ENCODE measurements at places on chromosomes 4 and X.

DNA sequence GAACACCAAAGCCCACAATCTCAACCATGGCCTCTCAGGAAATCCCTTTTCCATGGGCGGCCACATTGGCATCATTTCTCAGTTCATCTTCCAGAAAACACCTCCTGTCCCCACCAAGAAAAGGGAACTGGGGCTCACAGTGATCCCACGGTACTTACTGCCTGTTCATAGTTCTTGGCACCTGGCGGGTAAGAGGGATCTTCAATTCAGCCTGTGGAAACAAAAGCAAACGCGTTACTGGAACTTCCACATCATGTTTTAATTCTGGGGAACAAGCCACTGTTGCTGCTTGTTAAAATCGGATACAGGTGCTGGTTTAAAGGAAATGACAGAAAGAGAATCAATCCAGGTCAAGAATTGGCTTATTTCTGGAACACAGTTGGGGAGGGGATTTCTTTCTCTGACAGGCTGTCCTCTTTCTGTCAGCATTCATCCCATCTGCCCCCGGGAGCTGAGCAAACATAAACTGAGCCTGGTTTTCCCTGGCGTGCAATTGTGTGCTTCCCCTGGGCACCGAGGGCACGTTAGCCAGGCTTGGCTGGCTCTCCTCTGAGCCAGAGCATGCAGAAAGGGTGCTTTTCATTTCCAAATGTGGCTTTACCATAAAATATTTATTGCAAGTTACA is 16.8 kb downstream of the CLNK start:
- DNase-seq, result no peak

DNA sequence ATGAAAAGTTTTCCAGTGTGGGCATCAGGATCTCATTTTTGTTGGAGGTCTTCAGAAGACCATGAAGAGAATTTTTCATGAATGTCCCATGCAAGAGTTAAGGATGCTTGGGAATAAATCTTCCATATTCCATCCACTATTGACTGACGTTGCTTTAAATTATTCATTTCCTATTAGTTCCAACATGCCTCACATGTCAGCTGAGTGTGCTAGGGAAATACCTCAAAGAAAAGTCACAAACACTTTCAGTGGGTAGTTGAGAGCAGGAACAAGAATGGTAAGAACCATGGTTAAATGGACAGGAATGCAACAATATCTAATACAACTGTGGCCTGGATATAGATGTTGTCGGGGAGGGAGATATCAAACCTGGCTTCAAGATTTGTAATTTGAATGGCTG is 610.1 kb downstream of the TECRL start:
- DNase-seq, result no peak

GRCh38 chr4:57080781-57081650 is 29.2 kb downstream of the IGFBP7 start:
- DNase-seq, result no peak

GRCh38 chrX:118807151-118808017 is 16.2 kb upstream of the ZCCHC12 start:
- peak; percentile 26 for DNase-seq

- no peak for DNase-seq
Observed at GRCh38 chrX:12802741-12803140, 11.5 kb downstream of the PRPS2 start.

DNA sequence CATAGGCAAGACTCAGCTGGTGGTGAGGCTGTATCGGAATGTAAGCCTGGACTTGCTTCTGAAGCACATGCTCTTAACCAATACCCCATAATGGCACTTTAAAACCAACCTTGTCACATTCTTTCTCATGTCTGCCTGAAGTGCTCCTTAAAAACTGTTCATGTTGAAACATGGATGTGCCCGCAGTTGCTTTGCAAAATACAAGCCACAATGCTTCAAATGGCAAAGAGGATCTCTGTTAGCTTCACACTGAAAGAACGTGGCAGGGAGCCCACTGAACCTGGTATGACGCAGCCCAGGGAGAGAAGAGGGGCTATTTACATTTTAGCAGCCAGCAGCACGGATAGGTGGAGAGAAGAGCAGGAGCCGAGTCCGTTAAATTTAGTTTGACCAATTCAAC is 29.3 kb downstream of the SOD3 start:
- DNase-seq, result no peak

DNA sequence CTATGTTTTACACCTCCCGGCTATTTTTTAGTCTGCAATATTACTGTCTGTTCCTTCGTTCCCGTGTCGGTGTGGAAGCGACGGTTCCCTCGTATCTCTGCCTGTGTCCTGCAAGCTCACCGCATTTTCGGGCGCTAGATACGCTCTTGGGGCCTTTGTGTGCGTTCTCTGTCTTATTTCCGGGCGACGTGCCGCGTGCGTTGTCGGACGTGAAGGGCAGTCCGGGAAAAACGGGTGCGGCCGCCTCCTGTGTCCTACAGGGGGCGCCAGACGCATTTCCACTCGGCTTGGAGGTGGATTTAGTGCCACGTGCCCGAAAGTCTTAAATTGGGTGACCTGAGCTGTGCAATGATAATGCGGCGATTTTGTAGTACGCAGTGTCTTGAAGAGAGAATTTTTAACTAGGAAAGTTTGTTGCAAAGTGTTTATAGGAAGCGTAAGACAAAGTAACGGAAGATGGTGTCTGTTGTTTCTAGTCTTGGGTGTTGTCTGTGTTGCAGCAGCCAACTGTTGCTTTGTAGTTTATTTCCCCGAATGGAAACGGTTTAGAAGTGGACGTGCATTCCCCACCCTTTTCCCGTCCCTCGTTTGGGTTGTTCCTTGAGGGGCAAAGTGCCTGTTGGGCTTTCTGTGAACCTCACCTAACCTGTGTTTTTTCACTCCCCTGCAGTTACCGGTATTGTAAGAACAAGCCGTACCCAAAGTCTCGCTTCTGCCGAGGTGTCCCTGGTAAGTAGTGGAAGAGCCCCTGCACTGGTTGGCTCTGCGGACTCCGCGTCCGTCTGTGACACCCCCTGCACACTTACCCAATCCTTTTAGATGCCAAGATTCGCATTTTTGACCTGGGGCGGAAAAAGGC is 720 bp downstream of the RPL10 start:
- peak; percentile 69 for DNase-seq

- DNase-seq, result no peak
Observed at GRCh38 chrX:2609431-2610238, 81.5 kb upstream of the CD99 start.

DNA sequence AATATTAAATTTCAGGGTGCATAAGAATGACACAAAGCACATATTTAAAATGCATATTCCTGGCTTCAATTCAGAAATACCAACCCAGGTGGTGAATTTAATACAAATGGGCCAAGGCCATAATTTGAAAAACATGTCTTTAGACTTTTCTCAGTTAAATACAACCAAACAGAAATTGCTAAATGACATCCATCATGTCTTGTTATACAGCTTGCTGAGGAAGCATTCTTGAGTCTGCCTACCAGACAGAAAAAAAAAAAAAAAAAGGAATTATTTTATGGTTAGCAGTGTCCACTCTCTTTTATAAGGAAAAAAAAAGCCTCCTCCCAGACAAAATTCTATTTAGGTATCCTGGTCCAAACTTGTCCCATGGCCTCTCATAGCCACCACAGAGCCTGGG is 119.1 kb downstream of the PAPSS1 start:
- no peak for DNase-seq

GRCh38 chrX:65707151-65707550 is 39.7 kb downstream of the MSN start:
- no peak for DNase-seq
